ENCODE measurements at places on chromosomes 13 and 19.
A peak's percentile ranks its signal among the peaks of the same experiment; 100 is the strongest.

DNA sequence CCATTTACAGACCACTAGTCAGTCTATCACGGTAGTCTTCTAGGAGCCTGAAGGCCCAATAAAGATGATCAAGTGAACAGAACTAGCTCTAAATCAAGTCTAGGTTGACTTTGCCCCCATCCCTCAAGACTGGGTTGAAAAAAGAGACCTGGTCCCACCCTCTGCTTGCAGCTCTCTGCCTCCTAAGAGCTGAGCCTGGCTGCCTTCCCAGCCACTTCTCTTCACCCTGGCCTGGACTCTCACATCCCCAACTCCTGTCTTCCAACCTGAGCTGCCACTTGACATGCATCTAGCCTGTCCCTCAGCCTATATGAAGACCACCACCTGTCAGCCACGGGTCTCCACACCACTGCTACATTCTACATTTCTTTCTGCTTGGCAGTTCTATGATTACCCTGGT, 99.6 kb downstream of the FOXO1 start:
- no peak for DNase-seq

DNA sequence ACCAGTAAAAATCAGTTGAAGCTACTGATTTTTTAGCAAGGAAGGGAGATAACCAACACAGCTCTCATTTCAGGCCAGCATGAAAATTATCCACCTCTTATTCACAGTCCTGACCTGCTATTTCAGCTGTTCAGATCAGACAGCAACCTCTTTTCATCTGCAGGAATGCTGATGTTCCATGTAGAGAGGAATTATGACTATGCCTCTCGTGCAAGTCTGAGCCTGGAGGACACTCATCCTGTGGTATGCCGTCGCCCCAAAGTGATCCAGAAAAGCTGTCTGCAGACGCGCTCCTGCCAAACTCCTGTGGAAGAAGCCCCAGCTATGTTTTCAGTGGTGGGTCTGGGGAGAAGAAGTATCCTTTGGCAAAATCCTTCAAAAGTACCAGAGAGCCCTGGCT, 563.5 kb upstream of the SLITRK1 start:
- no peak for DNase-seq

DNA sequence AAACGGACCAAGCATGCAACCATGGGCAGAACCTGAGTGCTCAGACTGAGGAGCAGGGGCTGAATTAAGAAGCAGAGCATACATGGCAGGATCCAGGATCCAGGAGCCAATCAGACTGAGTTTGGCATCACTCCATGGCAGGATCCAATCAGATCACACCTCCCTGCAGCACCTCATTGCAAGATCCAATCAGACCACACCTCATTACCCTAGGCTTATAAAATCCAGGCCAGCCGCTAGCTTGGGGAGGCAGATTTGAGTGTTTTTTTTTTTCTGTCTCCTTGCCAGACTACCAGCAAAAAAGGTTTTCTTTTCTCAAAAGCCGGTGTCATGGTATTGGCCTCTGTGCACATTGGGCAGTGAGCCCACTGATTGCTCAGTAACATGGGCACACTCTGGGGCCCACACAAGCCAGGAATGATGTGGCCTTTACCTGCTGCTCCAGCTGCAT, 127.9 kb upstream of the GJB6 start:
- DNase-seq, result no peak

DNA sequence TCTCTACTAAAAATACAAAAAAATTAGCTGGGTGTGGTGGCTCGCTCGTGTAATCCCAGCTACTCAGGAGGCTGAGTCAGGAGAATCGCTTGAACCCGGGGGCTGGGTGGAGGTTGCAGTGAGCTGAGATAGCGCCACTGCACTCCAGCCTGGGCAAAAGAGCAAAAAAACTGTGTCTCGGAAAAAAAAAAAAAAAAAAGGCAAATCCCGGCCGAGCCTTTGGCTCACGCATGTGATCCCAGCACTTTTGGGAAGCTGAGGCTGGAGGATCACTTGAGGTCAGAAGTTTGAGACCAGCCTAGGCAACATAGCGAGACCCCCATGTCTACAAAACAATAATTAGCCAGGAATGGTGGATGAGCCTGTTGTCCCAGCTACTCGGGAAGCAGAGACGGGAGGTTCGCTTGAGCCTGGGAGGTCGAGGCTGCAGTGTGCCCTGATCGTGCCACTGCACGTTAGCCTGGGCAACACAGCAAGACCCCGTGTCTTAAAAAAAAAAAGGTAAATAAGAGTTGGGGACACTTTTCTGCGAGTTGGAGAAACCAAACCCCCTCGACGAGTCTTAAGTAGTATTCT, 574 bp upstream of the GPX4 start:
- no peak for DNase-seq

DNA sequence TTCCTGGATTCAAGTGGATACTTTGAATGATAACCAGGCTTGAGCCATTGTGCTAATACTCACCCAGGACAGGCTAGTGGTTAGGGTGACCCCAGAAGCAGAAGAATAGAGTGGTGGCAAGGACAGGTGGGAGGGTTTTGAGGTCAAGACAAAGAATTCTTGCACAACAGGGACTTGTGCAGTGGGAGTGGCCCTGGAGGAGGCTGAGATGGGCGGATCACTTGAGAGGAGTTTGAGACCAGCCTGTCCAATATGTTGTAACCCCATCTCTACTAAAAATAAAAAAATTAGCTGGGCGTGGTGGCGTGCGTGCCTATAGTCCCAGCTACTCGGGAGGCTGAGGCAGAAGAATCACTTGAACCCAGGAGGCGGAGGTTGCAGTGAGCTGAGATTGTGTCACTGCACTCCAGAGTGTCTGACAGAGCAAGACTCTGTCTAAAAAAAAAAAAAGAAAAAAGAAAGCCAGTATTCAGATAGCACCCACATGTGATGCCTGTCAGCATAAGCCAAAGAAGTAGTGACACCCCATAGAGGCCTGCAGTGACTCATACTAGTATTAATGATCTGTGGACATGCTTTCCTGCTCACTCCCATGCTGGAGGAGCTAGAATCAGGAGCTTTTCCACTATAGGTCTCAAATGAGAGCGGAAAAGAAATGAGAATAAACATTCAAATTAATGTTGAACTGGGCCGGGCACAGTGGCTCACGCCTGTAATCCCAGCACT, 78.7 kb downstream of the RNF17 start:
- no peak for DNase-seq

- DNase-seq, result peak; percentile 46
Observed at GRCh38 chr13:28058866-28059613, 41.3 kb downstream of the FLT3 start.

GRCh38 chr13:23876265-23876664, 12.9 kb downstream of the MIPEP start:
- no peak for DNase-seq

DNA sequence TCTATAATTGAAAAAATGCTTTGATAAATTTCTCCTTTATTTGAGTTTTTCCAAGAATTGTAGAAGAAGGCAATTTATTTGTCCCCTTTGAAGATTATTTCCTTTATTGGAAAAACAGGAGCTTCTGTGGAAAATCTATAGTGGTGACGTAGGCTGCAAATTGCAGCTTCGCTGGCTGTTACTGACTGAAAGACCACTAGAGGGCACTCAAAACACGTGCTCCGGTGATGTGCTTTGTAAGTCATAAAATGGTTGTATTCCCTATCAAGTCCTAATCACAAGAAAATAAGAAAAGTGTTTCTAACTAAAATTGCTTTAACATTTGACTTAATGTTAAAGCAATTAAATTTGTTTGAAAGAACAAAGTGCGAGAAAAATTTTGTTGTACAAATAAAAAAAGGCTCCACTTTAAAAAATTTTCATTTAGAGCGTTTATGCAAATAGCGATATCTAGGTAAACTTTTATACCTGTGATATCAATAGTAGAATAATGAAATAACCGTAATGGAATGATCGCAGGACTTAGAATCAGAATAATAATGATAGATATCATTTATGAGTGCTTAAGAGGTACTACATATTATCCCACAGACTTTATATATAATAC, 638.2 kb upstream of the SPRY2 start:
- peak; percentile 18 for DNase-seq

GRCh38 chr19:44552324-44552723, 22.8 kb upstream of the CEACAM20 start:
- peak; percentile 45 for DNase-seq

DNA sequence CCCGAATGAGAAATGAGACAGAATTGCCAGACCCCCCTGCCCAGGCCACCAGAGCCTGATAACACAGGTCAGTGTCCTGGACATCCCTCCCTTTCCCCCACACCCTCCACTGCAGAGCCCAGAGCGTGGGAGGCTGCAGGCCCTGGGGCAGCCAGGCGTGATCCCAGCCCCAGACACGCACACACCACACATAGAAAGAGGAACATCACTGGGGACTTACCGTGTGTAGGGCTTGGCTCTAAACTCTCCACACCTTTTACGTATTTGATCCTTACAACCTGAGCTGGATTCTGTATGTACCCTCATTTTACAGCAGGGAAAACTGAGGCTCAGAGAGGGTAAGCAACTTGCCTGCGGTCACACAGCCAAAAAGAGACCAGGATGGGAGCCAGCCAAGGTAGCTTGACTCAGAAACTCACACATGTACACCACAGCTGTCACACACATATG, 334 bp upstream of the ANGPTL6 start:
- DNase-seq, result no peak

DNA sequence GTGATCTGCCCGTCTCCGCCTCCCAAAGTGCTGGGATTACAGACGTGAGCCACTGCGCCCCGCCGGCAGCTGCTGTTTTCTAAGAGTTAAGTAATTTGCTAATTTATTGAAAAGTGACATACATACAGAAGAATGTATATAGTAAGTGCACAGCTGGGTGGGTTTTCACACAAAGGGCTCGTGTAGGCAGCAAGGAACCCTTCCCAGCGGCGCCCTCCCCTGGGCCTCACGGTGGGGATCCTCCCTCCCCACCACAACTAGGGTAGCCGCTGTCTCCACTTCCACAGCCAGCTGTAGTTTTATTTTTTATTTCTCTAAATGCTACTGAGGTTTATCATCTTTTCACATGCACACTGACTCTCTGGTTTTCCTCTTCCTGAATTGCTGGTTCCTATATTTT, 64.9 kb downstream of the CRYL1 start:
- no peak for DNase-seq

- DNase-seq, result no peak
Observed at GRCh38 chr13:75533861-75534260, 3.8 kb downstream of the COMMD6 start.

- peak; percentile 98 for DNase-seq
Observed at GRCh38 chr19:1260749-1261537, 8.2 kb upstream of the CIRBP start.

- no peak for DNase-seq
Observed at GRCh38 chr13:51067706-51068105, 43.4 kb downstream of the C13orf42 start.

GRCh38 chr19:5342573-5343201, 2.1 kb upstream of the PTPRS start:
- DNase-seq, result no peak

- DNase-seq, result no peak
Observed at GRCh38 chr19:38245826-38246498, 10.2 kb downstream of the PPP1R14A start.

- DNase-seq, result no peak
Observed at GRCh38 chr13:95087746-95088305, 213.4 kb downstream of the ABCC4 start.

DNA sequence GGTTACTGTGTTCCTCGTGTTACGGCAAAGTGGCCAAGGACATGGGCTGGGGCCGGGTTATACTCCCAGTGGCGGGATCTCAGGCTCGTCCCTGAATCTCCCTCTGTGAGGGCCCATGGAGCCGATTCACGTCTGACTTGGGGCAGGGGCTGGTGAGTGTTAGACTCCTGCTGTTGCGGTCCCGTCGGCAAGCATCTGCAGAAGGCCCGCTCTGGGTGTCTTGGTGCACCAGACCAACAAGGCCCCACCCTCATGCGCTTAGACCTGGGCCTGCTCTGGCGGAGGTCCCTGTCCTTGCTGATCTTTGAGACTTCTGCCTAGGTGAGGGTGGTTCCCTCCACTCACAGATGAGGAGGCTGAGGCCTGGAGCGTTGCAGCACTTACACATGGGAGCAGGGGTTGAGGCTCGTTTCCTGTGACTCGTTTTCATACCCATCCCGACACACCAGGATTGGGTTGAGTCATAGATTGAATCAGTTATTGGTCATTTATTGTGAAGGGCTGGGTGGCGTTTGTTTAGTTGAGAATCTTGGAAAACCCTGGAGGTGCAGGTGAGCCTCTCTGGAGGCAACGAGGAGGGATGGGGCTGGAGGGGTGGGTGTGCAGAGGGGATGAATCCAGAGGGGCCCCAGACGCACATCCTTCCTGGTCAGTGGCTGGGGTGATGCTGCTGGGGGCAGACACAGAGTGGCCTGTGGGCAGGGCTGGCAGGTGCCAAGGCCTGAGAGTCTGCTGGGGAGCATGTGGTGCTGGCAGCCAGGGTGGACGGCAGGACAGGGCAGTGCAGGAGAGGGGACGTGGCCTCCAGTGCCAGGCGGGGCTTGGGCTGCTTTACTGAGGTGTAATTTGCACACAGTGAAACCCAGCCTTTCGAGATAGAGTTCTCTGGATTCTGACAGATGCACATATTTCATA, 4.6 kb downstream of the EPN1 start:
- no peak for DNase-seq

DNA sequence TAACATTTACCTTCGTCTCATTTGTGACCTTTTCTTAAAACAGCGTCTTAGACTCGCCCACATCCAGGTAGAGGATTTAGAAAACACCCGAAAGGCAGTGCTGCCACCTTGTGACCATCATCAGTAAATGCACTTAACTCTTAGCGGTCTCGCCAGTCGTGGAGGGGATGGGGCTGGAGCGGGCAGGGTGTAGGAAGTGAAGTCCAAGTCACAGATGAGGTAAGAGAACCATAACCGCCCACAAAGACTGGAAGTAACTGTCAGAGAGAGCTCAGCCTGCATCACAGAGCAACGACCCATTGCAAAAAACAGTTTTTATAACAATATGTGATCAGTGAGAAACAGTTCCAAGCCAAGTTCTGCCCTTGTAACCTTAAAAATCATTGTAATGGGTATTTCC, 10.7 kb upstream of the CEACAM3 start:
- DNase-seq, result peak; percentile 75

GRCh38 chr19:47470447-47471195, 1.1 kb downstream of the SLC8A2 start:
- no peak for DNase-seq

- no peak for DNase-seq
Observed at GRCh38 chr19:709965-710571, 1.3 kb downstream of the PALM start.

- no peak for DNase-seq
Observed at GRCh38 chr13:53507741-53508140, 479.1 kb downstream of the OLFM4 start.

DNA sequence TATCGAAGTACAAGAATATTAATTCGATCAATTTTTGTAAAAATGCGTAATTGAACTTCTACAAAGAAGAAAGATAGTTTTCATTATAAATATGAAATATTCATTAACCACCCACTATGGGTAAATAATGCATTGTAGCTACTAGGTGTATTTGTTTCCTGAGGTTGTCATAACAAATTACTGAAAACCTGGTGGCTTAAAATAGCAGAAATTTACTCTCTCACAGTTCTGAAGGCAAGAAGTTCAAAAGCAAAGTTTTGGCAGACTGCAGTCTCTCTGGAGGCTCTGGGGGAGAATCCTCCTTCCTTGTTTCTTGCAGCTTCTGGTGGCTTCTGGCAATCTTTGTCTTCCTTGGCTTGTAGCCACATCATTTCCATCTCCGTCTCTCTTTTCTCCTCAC, 99.2 kb upstream of the MIR17HG start:
- no peak for DNase-seq

Measured in activated T-cell treated with anti-CD3 and anti-CD28 coated beads, Interleukin-2, amount 50 U/mL, for 72 hours (primary cell).